ELR (cell line): ENCODE measurements at places on chromosomes 5 and 9.

- DNase-seq: peak; percentile 33
Observed at GRCh38 chr5:178461004-178461730, 129.0 kb downstream of the COL23A1 start.

- peak; percentile 97 for DNase-seq
Observed at GRCh38 chr5:132294728-132295504, 722 bp downstream of the SLC22A4 start.

DNA sequence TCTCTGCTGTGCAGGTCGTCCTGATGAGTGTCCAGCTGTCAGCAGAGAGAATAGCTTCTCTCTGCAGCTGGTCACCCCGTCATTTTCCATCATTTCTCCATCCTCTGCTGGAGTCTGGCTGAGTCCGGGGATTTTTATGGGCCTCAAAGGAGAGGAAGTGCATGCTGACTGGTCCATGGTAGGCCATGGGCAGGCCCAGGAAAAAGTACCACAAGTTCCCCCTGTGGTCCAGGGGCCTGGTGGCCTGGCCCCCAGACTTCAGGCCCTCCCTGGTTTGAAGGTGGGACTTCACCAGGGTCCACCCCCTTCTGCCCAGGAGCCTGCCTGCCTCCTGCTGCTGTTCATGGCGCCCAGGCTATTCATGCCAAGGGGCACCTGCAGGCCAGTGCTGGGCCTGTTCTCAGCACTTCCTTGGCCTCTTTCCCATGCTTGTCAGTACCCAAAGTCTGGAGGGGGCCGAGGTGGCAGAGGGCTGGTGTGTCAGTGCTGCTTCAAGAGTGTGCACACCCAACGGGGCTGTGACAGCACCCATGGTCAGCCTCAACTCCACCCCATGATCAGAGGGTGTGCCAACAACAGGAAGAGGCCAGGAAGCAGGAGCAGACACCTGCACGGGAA lies 7.3 kb upstream of the MTMR12 start:
- DNase-seq: no peak

DNA sequence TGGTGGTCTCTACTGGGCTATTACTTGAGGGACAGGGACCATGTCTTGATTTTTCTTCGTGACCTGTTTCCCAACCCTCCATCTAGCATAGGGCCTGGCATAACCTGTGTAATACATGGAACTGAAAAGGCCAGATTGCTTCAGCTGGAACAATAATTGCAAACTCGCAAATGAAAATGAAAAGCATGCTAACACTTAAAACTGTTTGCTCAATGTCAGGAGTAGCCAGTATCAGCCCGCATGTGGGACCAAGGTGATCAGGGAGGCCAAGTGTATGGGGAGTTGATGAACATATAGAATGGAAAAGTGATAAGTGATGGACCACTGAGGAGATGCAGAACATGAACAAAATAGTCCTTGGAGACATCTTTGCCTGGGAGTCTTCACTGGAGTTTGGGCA lies 25.2 kb downstream of the GLRX start:
- no peak for DNase-seq

- peak; percentile 99 for DNase-seq
Observed at GRCh38 chr5:95861221-95861863, 38.8 kb upstream of the GLRX start.

- peak; percentile 56 for DNase-seq
Observed at GRCh38 chr5:54837093-54837492, 148.3 kb downstream of the ESM1 start.
